ENCODE measurements at places on chromosomes 7 and 10.

DNA sequence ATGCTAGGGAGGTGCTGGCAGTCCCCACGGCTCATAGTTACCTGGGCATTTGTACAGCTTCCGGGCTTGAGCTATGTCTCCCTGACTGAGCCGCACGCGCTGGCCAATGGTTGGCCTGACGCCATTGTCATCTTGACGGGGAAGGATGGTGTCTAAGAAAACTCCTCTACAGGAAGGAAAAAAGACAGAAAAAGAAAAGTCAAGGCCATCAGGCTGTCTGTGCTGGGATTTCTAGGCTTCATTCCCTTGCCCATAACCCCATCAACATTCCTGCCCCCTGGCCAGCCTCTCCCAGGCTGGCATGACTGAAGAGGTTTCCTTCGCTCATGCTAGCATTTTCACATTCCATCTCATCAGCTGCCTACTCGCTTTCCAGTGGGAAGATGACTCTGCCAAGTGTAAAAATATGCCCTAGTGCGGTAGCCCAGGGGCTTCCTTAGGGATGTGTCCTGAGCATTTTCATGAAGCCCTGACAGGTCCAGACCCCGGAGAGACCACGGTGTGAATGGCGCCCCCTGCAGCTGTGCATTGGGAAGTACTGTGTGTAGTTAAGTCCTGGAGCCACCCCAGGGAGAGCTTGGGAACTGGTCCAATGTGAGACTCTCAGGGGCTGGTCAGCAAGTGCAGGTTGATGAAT is 54.5 kb upstream of the OPALIN start:
- DNase-seq = no peak

DNA sequence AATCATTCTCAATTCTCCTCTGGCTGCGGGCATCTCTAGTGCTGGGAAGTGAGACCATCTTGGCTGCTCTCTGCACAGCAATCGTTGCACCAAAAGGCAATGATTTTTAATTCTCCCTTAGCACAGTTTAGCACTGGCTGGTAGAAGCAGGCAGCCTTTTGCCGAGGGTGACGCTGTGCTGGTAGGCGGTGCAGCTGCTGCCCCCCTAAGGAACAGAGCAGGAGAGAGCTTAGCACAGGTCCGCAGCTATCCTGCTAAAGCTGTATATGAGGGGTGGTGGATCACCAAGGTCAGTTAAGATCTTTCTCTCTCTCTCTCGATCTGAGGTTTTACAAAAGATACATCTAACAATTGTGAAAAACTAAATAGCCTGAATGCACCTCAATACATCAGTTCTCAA is 390.1 kb downstream of the GATA3 start:
- DNase-seq = peak; percentile 26

DNA sequence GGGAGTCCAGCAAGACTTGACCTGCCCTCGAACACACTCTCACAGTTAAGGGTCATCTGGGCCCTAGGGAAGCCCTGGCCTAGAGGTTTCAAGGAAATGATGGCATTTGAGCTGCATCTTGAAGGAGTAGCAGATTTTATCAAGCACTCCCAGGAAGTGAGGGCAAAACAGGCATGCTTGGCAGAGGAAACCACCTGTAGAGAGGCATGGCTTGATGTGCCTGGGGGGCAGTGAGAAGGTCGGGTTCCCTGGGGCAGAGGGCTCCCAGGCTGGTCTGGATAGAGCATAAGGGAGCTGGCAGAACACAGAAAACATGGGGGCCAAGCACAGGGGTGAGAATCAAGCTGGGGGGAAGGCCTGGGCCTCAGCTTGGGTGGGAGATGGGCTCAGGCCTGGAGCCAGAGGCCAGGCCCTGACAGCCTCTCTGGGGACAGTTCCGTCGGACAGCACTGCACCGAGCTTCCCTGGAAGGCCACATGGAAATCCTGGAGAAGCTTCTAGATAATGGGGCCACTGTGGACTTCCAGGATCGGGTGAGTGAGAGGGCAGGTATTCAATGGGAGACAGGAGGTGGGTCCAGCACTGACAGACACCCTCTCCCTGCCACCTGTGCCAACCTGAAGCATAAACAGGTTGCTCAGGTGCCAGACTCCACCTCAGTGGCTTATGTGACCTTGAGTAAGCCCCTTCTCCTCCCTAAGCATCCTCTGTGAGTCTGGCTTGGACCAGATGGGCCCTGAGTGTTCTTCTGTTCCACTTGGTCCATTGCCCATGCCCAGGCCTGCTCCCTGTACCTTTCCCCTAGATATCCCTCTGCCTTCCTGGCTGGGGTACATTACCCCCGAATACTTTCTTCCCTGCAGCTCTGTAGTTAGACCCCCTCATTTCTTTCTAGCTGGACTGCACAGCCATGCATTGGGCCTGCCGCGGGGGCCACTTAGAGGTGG is 3.5 kb upstream of the HOGA1 start:
- no peak for DNase-seq

GRCh38 chr7:66524738-66525137 is 103.9 kb upstream of the KCTD7 start:
- no peak for DNase-seq

- peak; percentile 7 for DNase-seq
Measured at GRCh38 chr7:31095286-31096197, 43.4 kb downstream of the ADCYAP1R1 start.

DNA sequence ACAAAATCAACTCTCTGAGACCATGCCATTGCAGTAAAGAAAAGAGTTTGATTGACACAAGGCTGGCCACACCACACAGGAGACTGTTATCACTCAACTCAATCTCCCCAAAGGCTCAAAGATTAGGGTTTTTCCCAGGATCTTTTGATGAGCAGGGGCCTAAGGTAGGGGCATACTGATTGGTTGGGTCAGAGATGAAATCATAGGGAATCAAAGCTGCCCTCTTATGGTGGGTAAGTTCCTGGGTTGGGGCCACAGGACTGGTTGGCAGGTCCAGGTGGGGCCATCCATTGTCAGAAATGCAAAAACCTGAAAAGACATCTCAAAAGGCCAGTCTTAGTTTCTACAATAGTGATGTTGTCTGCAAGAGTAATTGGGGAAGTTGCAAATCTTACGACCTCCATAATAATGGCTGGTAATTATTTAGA is 91.6 kb downstream of the AKR1D1 start:
- DNase-seq = no peak

DNA sequence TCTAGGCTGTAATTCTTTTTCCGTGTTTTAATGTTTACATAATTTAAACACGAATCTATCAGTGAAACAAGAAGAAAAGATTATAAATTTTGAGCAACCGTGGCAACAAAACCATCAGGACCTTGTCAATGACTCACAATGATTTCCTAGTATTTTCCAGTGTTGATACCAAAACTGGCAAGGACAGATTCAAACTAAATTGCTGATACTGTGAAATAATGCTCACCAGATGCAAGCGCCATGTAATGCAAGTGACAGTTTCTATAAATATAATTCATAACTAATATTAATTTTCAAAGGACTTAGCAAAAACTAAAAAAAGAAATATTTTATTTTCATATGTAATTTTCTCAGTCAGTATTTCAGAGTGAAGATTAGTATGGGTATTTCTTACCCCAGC is 203.6 kb downstream of the LRRN3 start:
- DNase-seq = no peak

GRCh38 chr7:134071355-134072331 is 55.5 kb upstream of the LRGUK start:
- peak; percentile 43 for DNase-seq

DNA sequence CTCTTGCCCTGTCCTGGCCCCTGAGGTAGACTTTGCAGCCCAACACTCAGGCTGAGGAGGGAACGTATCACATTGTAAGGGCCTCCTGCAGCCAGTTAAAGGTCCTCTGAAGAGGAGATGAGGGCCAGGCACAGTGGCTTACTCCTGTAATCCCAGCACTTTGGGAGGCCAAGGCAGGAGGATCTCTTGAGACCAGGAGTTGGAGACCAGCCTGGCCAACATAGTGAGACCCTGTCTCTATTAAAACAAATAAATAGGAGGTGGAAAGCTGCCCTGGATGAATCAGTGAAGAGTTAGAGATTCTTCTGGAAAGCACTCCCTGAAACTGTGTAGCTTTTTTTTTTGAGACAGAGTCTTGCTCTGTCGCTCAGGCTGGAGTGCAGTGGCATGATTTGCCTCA is 2.3 kb upstream of the C10orf62 start:
- DNase-seq = no peak

- DNase-seq = no peak
Measured at GRCh38 chr10:34715511-34716187, 99.4 kb downstream of the PARD3 start.

GRCh38 chr7:132656846-132657776 is 80.8 kb upstream of the PLXNA4 start:
- peak; percentile 24 for DNase-seq

DNA sequence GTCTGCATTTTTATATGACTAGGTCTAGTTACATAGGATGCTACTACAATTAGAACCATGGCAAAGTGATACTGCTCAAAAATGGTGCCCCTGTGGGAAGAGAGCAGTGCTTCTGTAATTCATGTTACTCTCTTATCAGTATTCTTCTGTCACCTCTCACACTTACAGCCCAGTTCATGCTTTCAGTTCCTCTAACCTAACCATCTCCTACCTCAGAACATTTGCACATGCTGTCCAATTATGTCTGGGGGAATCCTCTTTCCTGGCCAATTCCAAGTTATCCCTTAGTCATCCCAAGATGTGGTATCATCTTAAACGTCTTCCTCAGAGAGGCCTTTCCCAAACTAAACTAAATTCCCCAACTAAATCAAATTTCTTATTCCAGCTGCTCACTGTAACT is 190.2 kb downstream of the RELN start:
- DNase-seq = no peak

- no peak for DNase-seq
Measured at GRCh38 chr10:17651896-17652295, 7.9 kb downstream of the STAM start.

- DNase-seq = peak; percentile 34
Measured at GRCh38 chr7:19051767-19052375, 65.6 kb downstream of the TWIST1 start.

DNA sequence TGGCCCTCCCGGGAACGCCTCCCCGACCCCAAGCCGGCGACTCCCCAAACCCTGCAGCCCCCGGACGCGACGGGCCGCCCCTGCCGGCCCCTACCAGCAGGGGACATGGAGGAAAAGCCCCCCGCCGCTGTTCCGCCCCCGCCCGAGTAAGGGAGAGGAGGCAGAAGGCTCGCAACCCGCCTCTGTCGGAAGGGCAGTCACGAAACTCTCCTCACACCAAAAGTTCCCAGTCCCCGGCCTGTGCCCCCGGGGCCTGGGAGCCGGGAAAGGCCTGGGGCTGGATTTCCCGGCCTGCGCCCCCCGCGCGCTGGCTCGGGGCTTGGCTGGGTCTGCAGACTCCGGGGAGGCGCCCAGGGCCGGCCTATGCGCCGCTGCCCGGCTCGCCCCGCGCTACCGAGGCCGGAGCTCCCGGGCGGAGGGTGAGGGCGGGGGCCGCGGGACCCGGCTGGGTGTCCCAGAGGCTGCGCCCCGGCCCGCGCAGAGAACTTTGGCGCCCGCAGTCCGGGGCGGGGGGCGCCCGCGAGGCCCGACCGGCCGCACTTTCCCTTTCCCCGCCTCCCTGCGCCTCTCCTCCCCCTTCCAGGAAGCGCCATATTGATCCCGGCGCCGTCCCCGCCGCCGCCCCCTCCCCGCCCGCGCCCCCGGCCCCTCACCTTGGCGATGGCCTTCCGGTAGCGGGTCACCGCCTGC is 728 bp downstream of the PARD3 start:
- peak; percentile 69 for DNase-seq

- DNase-seq = no peak
Measured at GRCh38 chr10:128623776-128624175, 497.6 kb upstream of the MKI67 start.

- no peak for DNase-seq
Measured at GRCh38 chr10:77289790-77290189, 347.8 kb downstream of the KCNMA1 start.

DNA sequence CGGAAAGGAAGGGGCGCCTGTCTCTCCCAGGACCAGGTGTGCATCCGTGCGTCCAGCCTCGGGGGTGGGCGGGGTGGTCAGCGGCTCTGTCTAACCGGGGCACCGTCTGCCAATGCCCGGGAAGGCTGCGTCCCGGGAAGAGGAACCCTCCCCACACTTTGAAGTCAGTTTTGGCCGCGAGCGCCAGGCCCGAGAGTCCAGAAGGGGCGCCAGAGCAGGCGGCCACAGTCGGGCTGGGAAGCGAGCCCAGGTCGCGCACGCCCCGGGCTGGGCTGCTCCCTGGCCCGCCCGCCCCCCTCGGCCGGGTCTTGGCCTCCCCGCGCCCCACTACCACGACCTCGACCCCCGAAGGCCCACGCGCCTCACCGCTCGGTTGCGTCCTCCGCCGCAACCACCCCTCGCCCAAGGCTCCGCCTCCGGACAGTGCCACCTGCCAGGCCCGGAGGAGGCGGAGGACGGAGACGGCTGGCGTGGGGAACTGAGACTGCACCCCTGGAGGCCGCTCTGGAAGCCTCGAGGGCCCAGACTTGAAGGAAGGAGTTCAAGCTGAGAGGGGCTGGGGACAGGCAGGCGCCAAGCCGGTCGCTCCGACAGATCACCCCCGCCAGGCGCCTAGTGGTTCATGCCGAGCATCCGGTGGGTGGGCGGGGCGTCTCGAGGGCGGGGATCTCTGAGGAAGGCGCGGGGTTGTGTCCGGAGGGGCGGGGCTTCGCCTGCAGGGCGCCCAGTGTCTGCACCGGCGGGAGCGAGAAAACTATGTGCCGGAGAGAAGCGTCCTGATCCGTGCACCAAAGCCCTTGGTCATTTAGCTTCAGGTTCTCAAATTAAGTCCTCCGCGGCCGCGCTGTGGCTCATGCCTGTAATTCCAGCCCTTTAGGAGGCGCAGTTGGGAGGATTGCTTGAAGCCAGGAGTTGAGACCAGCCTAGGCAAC is at the start of gene BRAT1:
BRAT1 (minus strand) TSS at position 404 of the 932 bp plus-strand sequence. CDS start 1,093 bp downstream, outside the sequence.
- peak; percentile 98 for DNase-seq

- no peak for DNase-seq
Measured at GRCh38 chr7:6117533-6117932, 86.4 kb downstream of the ANKRD61 start.

- no peak for DNase-seq
Measured at GRCh38 chr7:137241655-137242360, 101.7 kb downstream of the PTN start.

- peak; percentile 59 for DNase-seq
Measured at GRCh38 chr10:69327463-69328379, 49.4 kb downstream of the HK1 start.

- DNase-seq = no peak
Measured at GRCh38 chr10:114987995-114988394, 50.0 kb downstream of the TRUB1 start.

DNA sequence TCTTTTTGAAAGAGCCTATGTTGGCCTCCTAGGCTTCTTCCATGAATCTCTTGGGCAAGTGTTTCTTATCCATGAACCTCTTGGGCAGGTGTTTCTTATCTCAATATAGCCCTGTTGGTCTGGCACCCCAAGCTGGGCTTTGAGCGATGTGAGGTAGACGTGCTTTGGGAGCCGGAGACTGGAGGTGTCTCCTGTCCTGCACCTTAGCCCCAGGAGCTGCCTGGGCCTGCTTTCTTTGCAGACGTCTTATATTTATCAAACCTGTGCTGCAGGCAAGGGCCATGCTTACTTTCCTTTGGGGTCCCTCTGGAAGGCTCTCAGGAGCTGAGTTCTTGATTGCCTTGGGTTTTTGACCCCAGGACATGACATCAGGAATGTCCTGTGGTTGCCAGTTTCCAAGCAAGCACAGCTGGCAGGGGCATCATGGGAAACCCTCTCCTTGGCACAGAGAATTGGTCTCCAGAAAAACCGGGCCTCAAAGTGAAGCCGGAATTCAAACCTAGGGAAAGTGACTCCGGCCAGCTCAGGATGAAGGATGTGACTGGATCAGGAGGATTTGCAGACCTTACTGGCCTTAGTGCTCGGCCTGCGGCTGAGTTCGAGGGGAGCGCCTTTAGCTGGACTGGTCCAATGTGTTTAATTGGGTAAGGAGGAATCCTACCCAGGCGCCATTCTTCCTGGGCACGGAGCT is 2.8 kb downstream of the JAKMIP3 start:
- DNase-seq = no peak

Data from GM13976 (cell line).